Anterior cingulate cortex (tissue), 58 donors: ENCODE measurements at places on chromosomes 7 and 10.
A peak's percentile ranks its signal among the peaks of the same experiment; 100 is the strongest.

GRCh38 chr7:6020371-6021286, 10.5 kb upstream of the ANKRD61 start:
- DNase-seq = no peak

- DNase-seq = no peak
Measured at GRCh38 chr10:132687181-132687892, 98.6 kb downstream of the NKX6-2 start.

GRCh38 chr10:33258967-33259366, 75.5 kb downstream of the NRP1 start:
- no peak for DNase-seq

GRCh38 chr7:9083837-9084236, 650.4 kb downstream of the NXPH1 start:
- DNase-seq = no peak

GRCh38 chr10:67608001-67608400, 88.0 kb downstream of the CTNNA3 start:
- DNase-seq = no peak

DNA sequence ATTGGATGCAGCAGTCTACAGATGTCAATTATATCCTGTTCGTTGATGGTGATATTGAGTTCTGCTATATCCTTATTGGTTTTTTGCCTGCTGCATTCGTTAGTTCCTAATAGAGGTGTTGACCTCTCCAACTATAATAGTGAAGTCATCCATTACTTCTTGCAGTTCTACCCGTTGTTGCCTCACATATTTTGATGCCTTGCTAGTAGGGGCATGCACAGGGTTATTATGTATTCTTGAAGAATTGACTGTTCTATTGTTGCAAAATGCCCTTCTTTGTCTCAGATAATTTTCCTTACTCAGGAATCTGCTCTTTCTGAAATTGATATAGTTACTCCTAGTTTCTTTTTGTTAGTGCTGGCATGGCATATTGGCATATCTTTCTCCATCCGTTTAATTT, 140.1 kb upstream of the INHBA start:
- DNase-seq = no peak

DNA sequence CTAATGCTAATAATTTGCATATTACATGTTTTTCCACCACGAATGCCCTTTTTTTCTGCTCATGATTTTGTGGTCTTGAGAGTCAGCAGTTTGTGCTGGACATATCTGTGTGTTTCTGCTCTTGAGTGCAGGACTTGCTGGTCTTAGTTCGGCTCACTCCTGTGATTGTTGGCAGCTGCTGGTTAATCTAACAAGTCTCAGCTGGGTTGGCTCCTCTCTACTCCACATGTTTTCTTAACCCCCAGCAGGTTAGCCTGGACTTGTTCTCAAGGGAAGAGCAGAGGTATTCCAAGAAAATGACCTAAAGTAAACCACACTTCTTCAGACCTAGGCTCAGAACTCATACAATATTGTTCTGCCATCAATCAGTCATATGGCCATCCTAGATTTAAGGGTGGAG, 1238.9 kb downstream of the XPNPEP1 start:
- no peak for DNase-seq

- no peak for DNase-seq
Measured at GRCh38 chr7:123075838-123076467, 80.5 kb upstream of the TAS2R16 start.

DNA sequence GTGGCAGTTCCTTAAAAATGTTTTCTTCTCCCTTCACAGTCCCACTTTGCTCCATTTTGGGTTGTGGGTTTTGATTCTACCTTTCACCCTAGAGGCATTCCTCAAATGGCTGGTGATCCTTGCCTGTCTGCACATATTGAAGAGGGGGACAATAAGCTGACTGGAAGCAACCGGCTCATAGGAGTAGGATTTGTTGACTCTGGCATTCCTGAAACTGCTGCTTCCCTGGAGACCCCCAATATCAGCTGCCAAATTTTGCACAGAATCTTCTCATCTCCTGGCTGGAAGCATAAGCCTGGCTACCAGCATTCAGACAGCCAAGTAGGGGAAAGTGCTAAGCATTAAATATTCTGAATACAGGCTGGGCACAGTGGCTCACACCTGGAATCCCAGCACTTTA, 53.7 kb downstream of the KIF5B start:
- no peak for DNase-seq

DNA sequence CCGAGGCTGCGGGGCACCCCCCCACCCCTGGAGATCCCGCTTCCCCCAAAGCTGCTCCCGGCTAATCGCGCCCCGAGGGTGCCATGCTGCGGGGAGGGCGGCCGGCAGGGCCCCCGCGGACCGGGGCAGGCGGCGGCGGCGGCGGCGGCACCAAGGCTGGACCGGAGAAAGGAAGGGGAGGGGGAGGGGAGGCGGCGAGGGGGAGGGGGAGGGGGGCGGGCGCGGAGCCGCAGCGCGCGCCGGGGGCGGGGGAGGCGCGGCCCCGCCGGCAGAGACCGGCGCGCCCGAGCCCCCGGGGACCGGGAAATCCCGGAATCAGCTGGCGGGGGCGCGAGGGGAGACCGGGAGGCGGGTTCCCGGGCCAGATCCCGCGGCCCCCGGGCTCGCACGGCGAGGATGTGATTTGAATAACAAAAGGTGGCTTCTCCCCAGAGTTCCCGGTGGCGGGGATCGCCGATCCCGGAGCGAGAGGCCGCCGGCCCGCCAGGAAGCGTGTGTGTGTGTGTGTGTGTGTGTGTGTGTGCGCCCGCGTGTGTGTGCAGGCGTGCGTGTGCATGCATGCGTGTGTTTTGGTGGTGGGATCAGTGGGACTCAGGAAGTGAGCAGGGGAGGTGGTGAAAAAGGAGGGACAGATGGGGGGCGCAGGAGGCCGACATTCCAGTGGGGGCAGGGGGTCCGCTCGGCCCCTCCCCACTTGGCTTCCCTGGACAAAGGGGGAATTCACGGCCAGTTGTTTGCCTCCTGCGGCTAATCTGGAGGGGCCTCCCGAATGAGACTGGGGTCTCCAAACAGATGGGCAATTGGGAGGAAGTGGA, 99.5 kb downstream of the HIP1 start:
- DNase-seq = peak; percentile 60

DNA sequence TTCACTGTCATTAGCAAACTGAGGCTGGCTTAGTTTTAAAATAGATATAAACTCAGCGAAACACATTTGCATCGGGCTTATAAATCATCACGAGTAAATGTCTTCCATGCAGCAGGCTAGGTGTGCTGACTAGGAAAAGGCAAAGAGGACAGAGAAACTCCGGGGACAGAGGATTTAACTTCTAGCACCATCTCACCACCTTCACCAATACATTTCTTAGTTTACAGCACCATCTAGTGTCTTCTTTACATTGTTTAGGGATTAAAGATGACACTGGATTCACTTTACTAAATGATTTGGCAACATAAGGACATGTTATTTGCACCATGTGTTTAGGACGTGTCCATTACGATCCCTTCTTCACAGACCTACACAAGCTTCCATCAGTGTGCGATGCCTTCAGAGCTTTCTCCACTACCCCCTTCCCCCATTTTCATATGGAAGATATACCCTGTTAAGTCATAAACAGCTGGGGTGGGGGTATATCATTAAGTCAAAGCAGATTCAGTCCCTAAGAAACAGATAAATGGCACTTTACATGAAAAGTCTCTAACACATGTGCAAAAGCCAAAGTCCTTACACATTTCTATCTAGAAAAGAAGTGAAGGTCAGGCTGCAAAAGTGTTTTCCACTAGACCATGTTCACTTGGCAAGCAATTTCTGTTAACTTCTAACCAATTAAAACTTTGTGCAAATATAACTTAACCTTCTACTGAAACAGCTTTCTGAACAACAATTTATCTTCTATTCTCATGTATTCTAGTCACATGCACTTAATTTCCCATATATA, 103.3 kb downstream of the GRB10 start:
- no peak for DNase-seq

- no peak for DNase-seq
Measured at GRCh38 chr7:35524112-35524804, 170.7 kb downstream of the HERPUD2 start.

DNA sequence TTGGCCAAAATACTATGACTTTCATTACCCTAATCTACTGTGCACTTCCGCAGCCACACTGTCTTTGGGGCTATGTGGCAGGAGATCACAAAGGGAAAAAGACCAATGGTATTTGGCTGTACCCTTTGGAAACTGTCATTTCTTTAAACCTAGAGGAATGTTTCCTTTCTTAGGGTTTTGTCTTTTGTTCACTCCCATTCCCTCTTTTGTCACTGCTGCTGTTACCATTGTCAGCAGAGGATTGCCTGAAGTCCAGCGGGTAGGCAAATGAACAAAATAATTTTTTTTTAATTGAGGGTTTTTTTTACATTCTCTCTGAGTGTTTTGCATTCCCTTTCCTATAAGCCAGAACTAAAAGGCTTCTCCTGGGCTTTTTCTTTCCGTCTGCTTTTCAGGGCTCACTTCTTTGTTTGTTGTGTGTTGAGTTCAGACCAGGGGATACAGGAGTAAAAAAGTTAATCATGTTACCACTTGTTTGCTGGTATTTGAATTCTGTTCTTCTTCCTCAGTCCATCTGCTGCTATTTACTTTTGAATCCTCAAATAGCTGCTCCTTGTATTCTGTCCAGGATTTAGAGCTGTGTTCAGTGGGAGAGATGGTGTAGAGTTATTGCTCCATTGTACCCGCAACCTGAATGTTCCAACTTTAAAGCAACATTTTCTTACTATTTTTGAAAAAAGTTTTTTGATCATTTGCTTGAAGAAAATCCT, 374.6 kb downstream of the SUGCT start:
- DNase-seq = no peak

GRCh38 chr7:27774717-27775328, 34.9 kb downstream of the TAX1BP1 start:
- DNase-seq = no peak

GRCh38 chr7:42915356-42915755, 3.5 kb upstream of the C7orf25 start:
- DNase-seq = no peak

GRCh38 chr10:15236340-15236739, 67.8 kb upstream of the NMT2 start:
- no peak for DNase-seq

- no peak for DNase-seq
Measured at GRCh38 chr10:3422282-3422681, 249.7 kb upstream of the PITRM1 start.

DNA sequence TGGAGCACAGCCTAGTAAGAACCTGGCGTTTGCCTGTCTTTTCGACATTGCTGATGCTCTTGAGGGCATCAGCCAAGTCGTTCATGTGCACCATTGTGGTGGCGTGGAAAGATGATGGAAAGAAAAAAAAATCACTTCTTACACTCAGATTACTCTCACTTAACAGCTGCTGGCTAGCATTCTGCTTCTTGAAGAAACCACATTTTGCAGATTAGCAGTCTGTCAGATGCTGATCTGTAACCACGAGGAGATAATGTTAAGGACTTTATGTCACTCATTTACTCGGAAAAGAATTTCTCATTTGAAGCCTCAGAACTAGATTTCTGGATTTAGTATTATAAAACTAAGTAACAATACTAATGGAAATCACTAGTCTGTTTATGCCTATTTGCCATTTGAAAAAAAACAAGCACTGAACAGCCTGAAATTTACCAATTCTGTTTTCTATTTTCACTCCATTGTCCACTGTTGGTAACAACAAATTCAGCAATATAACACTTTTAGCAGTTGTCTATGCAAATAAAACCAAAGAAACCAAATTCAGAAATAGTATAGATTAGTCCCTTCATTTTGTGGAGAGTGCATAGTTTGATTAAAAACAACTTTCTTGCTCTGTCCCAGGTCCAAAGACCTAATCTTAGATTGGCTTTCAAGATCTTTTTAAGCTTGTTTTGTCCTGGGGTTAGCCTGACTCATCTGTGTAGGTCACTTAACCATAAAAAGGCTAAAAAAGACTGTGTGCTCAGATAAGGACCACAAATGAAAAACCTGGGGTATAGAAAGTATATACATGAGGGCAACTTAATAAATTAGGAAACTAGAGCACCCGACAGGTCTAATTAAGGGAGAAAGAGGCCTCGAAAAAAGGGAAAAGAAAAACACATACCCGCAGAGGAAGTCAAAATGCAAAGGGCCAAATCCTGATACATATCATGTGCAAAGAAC, 67.5 kb downstream of the NT5C2 start:
- DNase-seq = no peak

GRCh38 chr10:5370493-5371352, 6.0 kb downstream of the UCN3 start:
- DNase-seq = no peak

GRCh38 chr7:46145412-46145811, 224.3 kb upstream of the IGFBP3 start:
- DNase-seq = no peak

DNA sequence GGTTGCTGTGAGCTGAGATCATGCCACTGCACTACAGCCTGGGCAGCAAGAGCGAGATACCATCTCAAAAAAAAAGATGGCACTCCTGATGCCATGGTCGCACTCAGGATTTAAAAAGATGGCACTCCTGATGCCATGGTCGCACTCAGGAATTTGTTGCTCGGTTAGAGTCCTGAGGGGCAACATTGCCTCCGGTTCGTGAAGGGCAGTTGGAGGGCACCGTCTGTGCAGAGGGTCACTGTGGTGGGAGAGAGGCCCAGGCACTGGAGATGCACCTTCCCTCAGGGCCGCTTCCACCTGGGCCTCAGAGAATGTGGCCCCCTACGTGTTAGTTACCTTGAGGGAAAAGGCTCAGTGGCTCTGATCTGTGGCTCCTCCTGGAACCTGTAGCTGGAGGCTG, 18.3 kb downstream of the GTPBP4 start:
- no peak for DNase-seq

DNA sequence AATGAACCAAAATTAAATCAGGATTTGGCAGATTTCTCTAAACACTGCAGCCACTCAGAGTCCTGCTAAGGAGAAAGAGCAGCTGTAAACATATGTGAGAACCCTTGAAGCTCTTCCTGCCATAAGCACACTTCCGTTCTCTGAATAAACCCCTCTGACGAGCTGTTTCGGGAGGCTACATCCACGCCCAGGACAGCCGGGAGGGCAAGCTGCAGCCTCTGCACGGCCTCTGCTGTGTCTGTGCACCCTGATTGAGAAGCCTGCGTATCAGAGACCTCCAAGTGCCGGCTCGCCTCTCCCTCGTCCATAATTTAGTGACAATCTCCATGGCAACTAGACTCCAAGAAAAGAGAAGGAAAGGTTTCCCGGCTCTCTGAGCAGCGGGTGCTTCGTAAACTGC, 114.4 kb downstream of the PTPRN2 start:
- DNase-seq = no peak
